ENCODE measurements at places on chromosomes 4 and X.
A peak's percentile ranks its signal among the peaks of the same experiment; 100 is the strongest.

DNA sequence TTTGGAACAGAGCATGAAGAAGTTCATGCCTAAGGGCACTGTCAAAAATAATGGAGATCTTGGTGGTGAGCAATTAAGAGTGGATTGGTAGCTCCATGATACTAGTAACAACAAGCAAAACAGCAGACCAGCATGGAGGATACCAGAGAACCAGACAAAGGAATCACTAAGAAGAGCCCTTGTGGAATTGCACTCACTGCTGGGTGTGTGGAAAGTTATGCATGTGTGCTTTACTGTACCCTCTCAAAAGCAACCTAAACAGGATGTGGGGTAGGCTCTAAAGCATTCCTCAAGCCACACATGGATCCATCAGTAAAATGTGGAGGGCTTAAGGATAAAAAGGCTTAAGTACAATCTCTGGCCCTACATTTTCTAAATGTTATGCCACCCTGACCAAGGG is 69.5 kb downstream of the AR start:
- no peak for DNase-seq

- no peak for DNase-seq
Observed at GRCh38 chrX:153628665-153629064, 18.3 kb upstream of the DUSP9 start.

DNA sequence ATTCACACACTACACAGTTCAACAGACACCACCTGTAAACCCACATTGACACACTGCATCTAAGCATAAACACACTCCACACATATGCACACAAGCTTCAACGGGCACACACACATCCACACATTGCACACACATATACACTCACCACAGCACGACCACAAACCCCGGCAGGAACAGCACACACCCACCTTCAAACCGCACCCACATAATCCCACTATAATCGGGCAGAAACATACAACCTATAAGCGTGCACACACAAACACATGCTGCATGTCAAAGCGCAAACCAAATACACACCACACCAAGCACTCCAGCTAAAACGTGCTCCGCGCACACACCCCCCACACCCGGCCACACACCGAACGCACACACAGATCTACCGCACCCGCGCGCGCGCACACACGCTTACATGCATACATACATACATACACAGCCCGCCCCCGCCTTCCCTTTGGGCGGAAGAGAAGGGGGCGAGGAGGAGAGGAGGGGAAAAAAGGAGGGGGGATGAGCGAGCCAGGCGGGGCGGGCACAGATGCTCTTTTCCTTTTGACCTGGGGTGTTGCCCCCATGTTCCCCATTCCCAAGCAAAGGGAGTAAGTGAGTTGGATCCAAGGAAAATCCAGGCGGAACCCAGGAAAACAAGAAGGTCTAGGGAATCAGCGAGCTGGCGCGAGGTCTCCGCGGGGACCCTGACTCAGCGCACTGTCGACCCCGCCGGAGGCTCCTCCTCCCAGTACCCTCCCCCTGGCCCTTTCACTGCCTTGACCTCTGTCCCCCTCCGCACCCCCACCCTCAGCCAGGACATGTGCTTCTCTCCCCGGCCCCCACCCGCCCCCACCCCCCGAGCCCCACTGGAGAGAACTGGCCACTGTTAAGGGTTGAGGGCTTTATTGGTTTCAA is 9.9 kb downstream of the ARHGAP36 start:
- DNase-seq = no peak

- DNase-seq = no peak
Observed at GRCh38 chr4:7985891-7986441, 46.3 kb upstream of the AFAP1 start.

- no peak for DNase-seq
Observed at GRCh38 chr4:183905593-183906488, 734 bp downstream of the STOX2 start.

DNA sequence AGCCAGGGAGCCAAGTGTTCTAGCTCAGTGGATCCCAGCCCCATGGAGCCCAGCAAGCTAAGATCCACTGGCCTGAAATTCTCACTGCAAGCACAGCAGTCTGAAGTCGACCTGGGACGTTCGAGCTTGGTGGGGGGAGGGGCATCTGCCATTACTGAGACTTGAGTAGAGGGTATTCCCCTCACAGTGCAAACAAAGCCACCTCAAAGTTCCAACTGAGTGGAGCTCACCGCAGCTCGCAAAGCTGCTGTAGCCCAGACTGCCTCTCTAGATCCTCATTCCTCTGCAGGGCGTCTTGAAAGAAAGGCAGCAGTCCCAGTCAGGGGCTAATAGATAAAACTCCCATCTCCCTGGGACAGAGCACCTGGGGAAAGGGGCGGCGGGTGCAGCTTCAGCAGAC is 226.3 kb downstream of the ZIC3 start:
- no peak for DNase-seq

- DNase-seq = no peak
Observed at GRCh38 chrX:40237731-40238178, 140.0 kb upstream of the BCOR start.

DNA sequence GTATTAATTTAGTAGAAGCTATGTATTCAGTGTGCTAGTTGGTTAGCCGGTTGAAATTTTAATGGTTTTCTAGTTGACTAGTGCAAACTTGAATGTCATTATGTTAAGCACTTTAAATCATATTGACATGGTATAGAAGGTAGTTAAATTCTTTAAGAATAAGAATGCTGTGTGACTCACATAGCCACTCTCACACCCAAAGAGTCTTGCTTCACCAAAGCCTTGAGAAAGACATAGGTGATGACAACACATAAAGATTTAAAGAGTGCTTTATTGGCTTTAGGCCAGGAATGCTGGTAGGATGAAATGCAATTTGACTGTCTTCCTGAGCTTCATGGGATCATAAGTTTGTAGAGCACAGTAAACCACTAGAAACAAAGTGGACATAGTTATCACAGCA is 85.3 kb downstream of the DCAF8L2 start:
- no peak for DNase-seq

GRCh38 chr4:180827232-180828009 is 1415.8 kb upstream of the TENM3 start:
- DNase-seq = no peak

- DNase-seq = no peak
Observed at GRCh38 chr4:183806341-183806740, 98.8 kb upstream of the STOX2 start.

- no peak for DNase-seq
Observed at GRCh38 chr4:153409924-153410501, 56.1 kb upstream of the TMEM131L start.

- no peak for DNase-seq
Observed at GRCh38 chr4:1247864-1248244, 1.1 kb downstream of the CTBP1 start.

- DNase-seq = no peak
Observed at GRCh38 chr4:15413010-15413622, 14.7 kb upstream of the C1QTNF7 start.

- DNase-seq = no peak
Observed at GRCh38 chr4:9898596-9899305, 117.3 kb downstream of the DRD5 start.

DNA sequence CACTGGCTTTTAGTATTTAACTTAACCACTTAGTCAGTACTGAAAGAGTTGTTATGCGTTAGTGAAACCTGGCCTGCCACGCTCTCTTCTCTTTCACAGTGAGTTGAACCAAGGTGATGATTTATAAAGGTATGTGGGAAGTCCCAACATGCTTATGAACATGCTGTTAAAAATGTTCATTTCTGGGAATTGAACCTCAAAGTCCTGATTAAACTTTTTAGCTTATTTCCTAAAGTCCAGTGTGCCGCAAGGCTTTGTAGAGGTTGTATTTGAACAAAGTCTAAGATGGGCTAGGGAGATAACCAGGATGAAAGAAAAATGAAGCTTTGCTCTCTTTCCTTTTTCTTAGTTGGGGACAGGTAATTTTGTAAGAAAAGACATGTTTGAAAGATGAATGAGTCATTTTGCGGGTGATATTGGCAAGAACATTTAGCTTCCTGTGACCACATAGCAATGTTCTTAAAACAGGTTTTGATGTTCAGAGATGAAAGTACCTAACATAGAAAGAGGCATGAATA is 270.3 kb downstream of the DTHD1 start:
- DNase-seq = no peak

DNA sequence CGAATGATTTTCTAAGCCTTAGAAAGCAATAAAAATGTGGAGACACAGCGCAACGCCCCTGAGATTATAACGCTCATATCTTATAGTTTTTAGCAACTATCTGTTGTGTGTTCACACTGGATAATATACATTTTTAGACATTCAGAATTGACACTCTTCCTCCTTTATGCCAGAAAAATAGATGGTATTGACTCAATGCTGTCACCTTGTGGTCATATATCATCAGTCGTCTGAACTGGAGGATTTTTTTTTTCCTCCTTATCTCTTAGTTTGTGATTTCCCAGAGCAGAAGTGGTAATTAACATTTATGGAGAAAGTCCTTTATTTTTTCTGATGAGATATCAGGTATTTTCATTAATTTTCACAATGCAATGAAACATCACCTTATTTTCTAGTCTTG is 759.6 kb downstream of the RAB28 start:
- no peak for DNase-seq

DNA sequence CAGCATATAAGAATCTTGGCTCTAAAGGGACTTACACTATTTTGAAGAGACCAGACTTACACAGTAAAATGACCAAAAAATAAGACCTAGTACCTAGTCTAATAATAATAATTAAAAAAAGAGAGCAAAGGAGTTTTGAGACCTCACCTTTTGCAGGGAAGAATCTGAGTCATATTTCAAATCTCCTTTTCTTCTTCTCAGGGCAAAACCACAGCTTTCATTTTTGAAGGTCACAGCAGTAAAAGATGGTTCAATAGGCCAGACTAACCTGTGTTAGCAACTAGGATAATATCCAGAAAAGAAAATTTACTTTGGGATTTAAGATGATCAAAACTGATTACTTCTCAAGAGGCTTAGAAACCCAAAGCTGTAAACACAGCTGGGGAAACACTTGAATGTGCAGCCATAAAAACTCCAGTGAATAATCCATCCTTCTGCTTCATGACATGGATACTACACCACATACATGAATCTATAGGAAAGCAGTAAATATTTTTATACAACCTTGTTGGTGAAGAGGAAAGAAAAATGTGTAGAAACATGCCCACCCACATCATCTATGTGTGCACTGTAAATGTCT is 25.9 kb upstream of the LNX1 start:
- DNase-seq = no peak

DNA sequence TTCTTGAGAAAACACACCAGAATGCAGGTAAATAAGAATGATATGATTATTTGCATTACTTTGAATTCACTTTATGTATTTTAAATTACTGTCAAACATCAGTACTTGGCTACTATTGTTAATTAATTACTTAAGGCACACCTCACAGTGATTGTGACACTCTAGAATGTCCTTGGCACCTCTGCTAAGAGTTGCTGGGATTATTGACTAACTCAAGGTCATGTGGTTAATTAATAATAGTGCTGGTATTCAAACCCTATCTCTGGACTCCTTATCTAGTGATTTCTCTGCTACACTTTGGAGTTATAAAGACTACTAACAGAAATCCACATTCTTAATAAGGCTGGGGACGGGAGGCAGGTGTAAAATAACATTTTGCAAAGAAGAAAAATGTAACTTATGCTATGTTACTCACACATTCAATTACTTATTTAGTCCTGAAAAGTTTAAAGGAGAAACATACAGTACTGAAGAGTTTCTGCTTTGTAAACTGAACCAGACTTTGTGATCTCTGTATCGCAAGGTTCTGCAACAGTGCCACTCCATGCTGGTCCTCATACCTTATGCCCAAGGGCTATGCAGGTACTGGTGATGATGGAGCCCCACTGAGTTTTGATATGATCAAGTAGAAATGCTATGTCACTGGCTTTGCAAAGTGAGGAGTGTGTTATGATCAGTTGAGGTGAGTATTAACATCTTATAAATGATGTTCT is 242.7 kb downstream of the MID1IP1 start:
- no peak for DNase-seq

- no peak for DNase-seq
Observed at GRCh38 chr4:146099585-146099984, 75.9 kb upstream of the LSM6 start.

- DNase-seq = no peak
Observed at GRCh38 chr4:144970597-144970996, 127.4 kb downstream of the ANAPC10 start.

GRCh38 chr4:72109959-72110497 is 78.2 kb downstream of the NPFFR2 start:
- no peak for DNase-seq

GRCh38 chr4:113539408-113539807 is 222.1 kb downstream of the CAMK2D start:
- peak; percentile 22 for DNase-seq

DNA sequence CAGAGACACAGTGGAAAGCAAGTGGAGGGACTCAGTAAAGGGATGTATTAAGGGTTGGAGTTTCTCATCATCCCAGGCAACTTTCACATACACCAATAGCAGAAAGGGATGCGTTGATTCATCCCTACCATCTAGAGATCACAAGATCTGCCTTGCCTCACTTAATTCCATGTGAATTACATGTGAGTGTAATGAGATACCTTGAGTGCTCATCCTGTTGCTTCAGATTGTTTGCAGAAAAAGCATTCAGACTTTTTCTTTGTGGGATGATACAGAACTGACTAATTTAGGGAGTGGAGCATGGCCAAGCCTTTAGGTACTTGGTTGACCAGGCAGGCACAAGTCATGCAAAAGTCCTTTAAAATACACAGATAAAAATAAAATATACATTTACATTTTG is 124.8 kb upstream of the SLIT2 start:
- no peak for DNase-seq

- DNase-seq = no peak
Observed at GRCh38 chr4:52949336-52949735, 87.2 kb downstream of the RASL11B start.

- DNase-seq = no peak
Observed at GRCh38 chrX:70527610-70528345, 83.1 kb downstream of the DLG3 start.

DNA sequence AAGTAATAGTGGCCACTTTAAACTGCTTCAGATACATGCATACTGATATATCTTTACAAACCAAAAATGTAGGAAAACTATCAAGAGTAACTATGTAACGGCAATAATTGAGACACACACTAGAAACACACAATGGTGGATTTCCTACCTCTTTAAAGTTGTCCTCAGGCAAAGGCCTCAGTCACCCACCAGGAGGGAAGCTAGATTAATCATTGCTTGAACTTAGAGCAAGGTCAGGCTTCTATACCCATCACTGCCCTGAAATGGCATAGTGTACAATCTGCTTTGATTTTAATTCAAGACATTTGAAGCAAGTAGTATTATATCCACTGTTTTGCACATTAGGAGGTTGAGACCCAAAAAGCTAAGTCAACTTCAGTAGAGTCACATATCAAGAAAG is 110.9 kb downstream of the AREG start:
- DNase-seq = no peak

DNA sequence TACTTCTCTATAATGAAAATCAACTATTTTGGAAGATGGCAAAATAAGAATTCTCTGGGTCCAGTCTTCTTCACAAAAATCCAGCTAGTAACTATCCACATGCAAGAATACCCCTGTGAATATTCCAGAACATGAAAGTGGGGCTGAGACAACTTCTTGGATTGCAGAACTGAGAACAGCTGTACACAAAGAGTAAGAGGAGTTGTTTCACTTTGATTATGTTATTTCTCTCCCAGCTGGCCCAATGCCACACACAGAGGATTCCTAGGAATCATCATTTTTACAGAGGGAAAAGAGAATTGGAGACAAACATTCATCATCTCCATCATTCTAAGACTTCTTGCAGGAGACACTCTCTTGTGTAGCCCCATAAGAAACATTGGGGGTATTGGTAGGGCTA is 782.2 kb upstream of the LCORL start:
- DNase-seq = no peak

All from fibroblast of the conjunctiva (primary cell).